ENCODE measurements at places on chromosomes 13 and 19.

DNA sequence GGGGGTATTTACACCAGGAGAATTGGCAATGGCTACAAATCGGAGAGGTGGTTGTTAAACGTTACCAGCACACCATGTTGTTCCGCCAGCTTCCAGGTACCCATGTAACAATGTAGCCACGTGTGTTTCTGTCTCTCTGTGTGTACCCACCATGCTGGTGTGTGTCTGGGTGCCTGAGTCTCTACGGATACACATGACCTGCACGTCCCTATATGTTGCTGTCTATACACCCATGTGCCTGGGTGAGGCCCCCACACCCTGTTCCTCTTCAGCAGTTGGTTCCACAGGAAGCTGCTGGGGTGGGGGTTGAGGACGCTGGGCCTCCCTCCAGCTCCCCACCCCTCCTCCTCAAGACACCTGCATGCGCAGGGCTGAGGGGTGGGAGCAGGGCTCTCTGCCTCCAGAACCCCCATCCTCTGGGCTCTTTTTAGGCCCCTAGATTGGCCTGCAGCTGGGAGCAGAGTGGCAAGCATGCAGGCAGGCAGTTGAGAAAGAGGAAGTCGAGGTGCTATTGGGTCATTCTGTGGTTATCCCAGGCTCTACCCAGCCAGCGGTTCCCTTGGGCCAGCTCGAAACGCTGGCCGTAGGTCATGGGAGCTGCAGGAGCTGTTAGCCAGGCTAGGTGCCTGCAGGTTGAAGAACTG lies at the start of gene ARHGEF18:
ARHGEF18 (plus strand) TSS at position 351 of the 644 bp plus-strand sequence. CDS start 13,954 bp downstream, outside the sequence.
- DNase-seq = peak; percentile 94

DNA sequence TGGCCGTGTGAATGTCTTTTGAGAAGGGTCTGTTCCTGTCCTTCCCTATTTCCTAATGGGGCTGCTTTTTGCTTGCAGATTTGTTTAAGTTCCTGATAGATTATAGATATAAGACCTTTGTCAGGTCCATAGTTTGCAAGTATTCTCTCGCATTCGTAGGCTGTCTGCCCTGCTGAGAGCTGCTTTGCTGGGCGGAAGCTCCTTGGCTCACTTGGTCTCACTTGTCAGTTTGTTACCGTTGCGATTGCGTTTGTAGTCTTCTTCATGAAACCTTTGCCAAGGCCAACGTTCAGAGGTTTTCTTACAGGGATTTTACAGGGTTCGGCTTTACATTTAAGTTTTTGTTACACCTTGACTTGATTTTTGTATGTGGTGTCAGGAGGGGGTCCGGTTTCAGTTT lies 44.0 kb upstream of the TFDP1 start:
- no peak for DNase-seq

DNA sequence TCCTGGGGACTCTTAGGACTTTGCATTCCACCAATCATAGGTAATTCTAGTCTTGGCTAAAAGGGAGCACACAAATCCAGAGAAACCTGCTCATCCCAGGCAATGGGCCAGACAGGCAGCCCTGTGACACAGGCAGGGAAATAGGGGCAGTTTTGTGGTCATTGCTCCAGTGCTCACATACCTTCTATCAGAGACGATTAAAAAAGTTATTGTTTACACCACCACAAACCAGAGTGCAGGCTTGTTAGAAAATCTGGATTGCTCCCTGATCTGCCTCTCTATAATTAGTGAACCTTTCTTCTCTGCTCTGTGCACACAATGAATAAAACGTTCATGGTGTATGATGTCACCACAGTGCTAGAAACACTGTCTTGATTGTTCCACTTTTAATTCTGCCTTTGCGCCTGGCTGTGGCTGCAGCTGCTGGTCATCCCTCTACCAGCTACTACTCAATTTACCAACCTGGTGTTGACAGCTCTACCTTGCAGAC lies 121.6 kb upstream of the SPATA13 start:
- no peak for DNase-seq

- no peak for DNase-seq
Measured at GRCh38 chr19:54389553-54389952, 24.8 kb upstream of the LAIR1 start.

GRCh38 chr13:67090856-67091255 lies 139.3 kb downstream of the PCDH9 start:
- no peak for DNase-seq

- DNase-seq = no peak
Measured at GRCh38 chr13:85616275-85616674, 182.9 kb downstream of the SLITRK6 start.

DNA sequence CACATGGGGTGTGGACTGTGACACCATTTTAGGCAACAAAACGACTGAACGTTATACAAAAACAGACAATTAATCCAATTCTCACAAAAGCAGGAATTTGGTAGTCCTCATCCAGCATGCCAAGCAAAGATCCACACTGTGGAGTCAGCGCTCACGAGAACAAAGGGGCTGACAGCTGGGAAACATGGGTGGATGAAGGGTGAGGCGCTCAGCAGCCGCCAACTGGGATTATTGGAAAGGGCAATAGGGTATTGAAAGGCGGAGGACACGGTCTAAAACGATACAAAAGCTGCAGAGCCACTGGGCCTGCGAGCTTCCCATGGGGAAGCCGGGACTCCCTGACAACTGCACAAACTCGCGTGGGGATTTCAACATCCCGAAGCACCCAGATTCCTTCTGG lies 4.7 kb upstream of the ZNF813 start:
- no peak for DNase-seq

- no peak for DNase-seq
Measured at GRCh38 chr19:10316229-10317044, 622 bp upstream of the FDX2 start.

- peak; percentile 39 for DNase-seq
Measured at GRCh38 chr19:19068659-19069654, 5.2 kb downstream of the SLC25A42 start.

DNA sequence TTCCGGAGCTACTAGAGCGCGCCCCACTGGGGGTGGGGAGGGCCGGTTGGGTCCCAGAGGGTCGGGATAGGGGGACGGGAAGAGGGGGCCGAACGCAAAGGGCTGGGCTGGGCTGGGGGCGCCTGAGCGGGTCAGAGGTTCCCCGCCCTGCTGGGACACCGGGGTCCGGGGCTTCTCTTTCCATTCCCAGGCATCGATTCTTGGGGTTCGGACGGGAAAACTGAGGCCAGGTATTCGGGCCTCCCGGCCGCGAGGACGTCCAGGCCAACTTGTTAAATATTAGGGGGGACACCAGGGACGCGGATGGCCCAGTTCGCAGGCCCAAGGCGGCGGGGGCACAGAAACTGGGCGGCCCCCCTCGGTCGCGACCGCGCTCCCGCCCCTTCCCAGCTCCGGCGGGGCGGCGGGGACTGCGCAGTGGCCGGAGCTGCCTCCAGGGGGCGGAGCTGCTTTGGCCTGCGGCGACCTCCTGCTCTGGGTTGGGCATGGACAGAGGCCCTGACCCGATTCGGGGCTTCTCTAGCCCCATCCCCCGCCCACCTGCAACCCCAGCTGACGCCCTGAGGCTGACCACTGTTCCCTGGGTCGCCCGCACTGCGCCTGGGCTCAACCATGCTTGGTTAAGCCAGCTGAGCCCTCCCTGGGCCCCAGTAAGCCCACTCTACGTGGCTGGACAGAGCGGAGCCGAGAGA lies 1.2 kb upstream of the KLF16 start:
- DNase-seq = peak; percentile 76

DNA sequence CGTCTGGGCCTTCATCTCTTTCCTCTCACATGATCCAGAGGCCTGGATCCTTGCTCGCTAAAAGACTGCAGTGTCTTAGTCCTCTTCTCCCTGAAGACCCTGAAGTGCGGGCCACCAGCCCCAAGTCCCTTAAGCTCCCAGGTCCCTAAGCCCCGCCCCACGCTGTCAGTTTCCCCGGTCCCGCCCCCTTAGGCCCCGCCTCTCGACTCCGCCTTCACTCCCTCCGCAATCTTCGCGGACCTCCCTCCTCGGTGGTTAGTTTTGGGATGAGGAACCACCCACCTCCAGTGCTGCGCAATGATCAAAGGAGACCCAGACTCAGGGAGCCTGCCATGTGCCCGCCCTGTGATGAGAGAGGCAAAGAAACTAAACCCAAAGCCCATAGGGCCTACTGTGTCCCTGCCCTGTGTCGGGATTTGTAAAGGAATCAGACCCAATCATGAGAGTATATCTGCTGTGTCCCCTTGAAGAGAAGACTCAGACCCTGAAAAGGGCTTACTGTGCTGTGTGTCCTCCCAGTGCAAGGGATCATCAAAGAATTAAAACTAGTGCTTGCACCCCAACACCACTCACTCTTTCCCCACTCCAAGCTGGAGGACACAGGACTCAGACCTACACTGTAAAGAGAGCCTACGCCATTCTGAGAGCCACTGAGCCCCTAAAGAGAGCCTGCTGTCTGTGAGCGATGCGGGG lies 3.0 kb upstream of the COX6B1 start:
- DNase-seq = peak; percentile 67

All from NAMALWA (cell line).